Stimulated activated CD4-positive, alpha-beta T cell treated with anti-CD3 and anti-CD28 coated beads, Interleukin-1b, Interleukin-23, amount 100 ng/mL, for 4 hours (primary cell): ENCODE measurements at places on chromosomes 11 and 22.

- no peak for DNase-seq
Observed at GRCh38 chr11:17477361-17477760, 716 bp upstream of the ABCC8 start.

GRCh38 chr11:66851698-66852465, 5.0 kb upstream of the LRFN4 start:
- DNase-seq: no peak

- no peak for DNase-seq
Observed at GRCh38 chr11:134558916-134559601, 147.0 kb upstream of the B3GAT1 start.

DNA sequence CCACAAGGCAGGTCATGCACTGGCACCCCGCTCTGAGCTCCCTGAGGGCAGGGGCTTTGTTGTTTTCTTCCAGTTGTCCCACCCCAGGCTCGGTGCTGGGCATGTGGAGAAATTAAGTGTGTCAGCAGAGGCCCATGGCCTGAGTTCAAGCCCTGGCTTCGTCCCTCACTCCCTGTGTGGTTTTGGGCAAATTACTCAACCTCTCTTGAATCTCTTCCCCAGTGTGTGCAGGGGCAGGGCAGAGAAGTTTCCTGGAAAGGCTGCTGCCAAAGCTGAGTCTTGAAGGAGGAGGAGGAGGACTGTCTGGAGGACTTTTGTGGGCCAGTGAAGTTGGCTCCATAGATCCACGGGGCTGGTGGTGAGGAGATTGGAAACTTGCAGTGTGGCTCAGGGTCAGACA, 138.1 kb upstream of the E2F8 start:
- no peak for DNase-seq

DNA sequence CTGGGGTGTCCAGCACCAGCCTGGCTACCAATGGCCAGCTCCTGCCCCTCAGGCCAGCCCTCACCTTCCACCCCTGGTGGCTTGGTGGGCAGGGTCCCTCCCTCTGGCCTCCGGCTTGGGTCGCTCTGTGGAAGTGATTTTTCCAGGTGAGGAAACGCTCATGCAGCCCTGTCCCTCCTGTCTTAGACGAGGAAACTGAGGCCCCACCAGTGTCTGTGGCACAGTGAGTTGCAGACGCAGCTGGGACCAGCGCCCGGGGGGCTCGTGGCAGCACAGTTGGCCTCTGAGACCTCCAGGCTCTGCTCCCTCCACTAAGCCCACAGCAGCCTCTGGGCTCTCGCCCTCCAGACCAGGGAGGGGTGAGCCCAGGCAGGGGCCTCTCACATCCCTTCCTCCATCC, 6.2 kb downstream of the B3GAT1 start:
- DNase-seq: no peak

GRCh38 chr11:57703341-57703740, 8.7 kb downstream of the MED19 start:
- DNase-seq: no peak

DNA sequence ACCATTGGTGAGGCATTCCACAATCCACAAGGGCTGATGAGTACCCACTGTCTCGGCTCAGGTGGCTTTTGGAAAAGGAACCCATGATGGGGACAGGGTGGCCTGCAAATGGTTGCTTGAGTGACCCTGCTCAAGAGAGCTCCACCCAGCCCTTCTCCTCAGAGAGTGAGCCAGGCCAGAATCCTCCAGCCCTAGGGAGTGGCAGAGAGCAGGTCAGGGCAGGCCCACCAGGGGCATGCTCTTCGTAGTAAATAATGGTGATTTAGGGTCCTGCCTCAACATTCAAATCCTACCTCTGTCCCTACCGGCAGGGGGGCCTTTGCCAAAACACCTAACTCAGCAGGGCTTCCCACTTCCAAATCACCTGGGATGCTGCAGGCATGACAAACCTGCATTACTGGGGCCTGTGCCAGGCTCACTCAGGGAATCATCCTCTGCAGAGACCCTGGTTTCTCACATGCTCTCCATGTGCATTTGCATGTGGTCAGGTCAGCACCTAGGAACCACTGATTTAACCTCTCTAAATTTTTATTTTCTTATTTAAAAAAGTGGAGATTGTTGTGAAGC, 17.3 kb upstream of the TP53I11 start:
- no peak for DNase-seq

GRCh38 chr11:114145166-114145775, 85.8 kb downstream of the ZBTB16 start:
- DNase-seq: no peak

GRCh38 chr11:27573024-27573423, 66.5 kb upstream of the LIN7C start:
- DNase-seq: no peak
